Activated gamma-delta T cell (primary cell): ENCODE measurements at places on chromosomes 1 and 21.

GRCh38 chr1:115432061-115432460, 94.0 kb upstream of the NGF start:
- DNase-seq: no peak

DNA sequence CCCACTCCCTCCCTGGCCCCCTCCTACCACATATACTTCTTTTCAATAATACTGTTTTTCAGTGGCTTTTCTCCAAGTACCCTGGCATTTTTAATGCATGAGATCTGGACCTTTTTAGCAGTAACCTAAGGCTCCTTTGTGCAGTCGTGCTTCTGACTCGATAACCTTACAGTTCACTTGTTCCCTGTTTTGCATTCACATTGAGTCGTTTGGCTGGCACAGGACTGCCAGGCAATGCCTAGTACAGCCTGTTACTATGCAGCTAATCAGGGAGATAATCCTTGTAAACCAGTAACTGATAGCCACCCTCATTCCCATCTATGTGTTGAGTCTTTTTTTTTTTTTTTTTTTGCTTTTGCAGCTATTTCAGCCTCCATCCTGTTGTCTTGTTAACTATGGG, 3.7 kb downstream of the ATP1B1 start:
- DNase-seq: no peak

- no peak for DNase-seq
These were observed 64.6 kb upstream of the EFHD2 start for GRCh38 chr1:15344800-15345704.

DNA sequence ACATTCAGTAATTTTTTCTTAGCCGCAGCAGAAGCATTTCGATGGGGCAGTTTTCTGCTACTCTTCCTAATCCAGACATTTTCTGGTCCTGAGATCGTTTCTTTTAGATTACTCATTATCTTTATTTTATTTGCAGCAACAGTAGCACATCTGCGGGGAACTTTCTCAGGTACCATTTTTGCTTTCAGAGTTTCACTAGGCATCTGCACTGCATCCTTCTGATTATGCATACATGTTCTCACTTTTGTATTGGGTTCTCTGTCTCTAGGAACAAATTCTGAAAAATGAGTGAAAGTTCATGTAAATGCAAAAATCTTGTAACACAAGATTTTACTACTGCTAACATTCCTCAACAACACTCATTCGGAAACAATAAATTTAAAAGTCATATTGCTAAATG, 3.9 kb upstream of the PSMG1 start:
- no peak for DNase-seq

GRCh38 chr1:9905010-9905409, 5.1 kb downstream of the CTNNBIP1 start:
- DNase-seq: no peak

GRCh38 chr1:185213091-185213490, 56.1 kb downstream of the SWT1 start:
- DNase-seq: no peak

DNA sequence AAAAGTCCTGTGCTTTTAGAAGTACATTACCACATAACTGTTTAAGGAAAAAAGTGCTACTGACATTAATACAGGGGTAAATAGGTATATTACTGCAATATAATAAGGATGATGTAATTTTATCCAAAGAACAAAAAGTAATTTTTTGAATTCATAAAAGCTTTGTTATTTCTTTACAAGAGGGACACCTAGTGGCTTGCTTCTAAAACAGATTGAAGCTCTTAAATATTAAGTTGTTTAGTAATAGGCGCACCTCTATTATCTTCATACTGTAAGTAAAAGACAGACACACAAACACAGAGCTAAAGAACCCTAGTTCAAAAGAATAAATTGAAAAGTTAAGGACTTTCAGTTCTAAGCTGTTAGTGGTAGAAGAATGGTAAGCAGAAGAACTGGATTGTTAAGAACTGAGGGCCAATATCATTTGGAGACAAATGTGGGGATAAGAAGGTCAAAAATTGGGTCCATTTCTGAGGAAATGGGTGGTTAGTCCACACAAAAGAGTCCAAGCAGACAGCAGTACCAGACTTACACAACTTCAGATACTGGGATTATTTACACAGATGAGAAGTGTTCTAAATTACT, 15.4 kb downstream of the ZNHIT6 start:
- no peak for DNase-seq

DNA sequence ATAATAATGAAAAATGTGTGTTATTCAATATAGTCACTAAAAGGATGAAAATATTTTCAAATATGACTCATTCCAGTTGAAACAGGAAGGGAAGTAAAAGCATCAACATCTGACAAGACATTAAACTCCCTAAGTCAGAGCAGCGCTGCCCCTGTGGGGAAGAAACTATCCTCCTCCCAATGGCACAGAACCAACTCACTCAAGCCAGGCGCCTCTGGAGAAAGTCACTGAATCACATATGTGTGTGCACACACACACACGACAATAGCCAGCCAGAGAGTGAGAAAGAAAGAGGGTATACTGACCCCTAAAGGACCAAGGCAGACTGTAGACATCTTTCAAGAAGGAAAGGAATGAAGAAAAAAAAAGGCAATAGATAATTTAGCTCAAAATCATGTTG, 126.9 kb downstream of the SETD4 start:
- no peak for DNase-seq

GRCh38 chr21:44295163-44295573, 4.7 kb upstream of the PFKL start:
- DNase-seq: no peak

DNA sequence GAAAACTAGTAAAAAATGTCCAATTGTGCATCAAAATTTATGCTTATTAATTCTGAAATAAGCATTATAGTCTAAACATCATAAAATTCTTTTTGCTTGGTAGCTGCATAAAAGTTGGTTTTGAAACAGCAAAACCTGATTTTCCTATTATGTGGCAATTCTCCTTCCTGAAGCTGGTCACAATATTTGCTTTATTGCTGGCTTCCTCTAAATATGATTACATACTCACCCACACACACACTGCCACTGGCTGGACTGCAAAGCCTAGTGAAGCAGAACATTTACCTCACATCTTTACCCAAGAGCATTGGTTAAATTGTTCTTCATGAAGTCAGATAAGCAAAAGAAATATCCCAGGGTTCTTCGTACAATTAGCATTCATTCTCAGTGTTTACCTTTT, 103.0 kb downstream of the NR5A2 start:
- no peak for DNase-seq
